ENCODE measurements at places on chromosomes 16 and 17. TPM values are rescaled to one million over a fixed set of nuclear protein-coding genes. Genes with fewer than 3 reads are reported as not detected.

Gene INCA1
- total RNA-seq, result 0.25 TPM

Gene TP53TG3C
- total RNA-seq, result not detected

Gene MBTPS1
- total RNA-seq, result 65.1 TPM

Gene ZNF385C
- not detected for total RNA-seq

Gene ABCC6
- not detected for total RNA-seq

Gene FTSJ3
- 67.0 TPM for total RNA-seq

Gene VAT1
- 230 TPM for total RNA-seq

Gene C17orf50
- not detected for total RNA-seq

Gene CACNG5
- not detected for total RNA-seq

Gene KRT9
- 0.06 TPM for total RNA-seq

Gene PRKCB
- total RNA-seq, result not detected

Gene HAGHL
- total RNA-seq, result 2.9 TPM

Gene NRN1L
- total RNA-seq, result not detected

Gene WNT3
- 0.97 TPM for total RNA-seq

Gene C16orf46
- not detected for total RNA-seq

Gene LPCAT2
- 23.9 TPM for total RNA-seq

Gene CX3CL1
- total RNA-seq, result 89.1 TPM

Gene COQ9
- 64.8 TPM for total RNA-seq

Gene TBC1D3
- total RNA-seq, result not detected

Gene TMEM92
- total RNA-seq, result under 0.01 TPM

Gene GSG1L2
- total RNA-seq, result not detected

Measured in bladder microvascular endothelial cell (primary cell).